ENCODE measurements at places on chromosomes 12 and 14. TPM values are rescaled to one million over a fixed set of nuclear protein-coding genes. Genes with fewer than 3 reads are reported as not detected.

The TSPAN11 gene
- total RNA-seq, result 0.88 TPM

GRCh38 chr14:73879027-73879426 is 7.6 kb upstream of the ZNF410 start:
- no peak for DNase-seq

DNA sequence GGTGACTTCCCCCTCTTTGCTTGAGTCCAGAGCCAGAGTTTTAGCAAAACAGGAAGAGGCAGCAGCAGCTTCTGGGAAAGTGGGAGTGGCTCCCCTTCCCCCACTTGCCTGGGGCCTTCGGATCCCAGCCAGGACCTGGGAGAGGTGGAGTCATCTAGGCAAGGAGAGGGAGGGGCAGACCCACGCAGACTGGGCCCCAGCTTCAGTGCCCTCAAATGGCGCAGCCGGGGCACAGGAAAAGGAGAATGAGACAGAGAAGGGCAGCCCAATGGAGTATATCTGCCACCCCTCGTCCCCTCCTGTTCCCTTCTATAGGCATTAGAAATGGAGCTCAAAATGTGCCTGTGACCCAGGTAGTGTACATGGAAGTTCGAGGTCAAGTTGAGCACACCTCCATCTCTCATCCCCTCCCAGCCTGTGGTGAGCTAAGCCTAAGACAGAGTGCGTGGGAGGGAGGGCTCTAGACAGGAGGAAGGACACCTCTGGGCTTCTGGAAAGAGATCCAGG is 9.3 kb upstream of the HDAC7 start:
- DNase-seq, result peak; percentile 91

The KCNH3 gene
- total RNA-seq, result under 0.01 TPM

DNA sequence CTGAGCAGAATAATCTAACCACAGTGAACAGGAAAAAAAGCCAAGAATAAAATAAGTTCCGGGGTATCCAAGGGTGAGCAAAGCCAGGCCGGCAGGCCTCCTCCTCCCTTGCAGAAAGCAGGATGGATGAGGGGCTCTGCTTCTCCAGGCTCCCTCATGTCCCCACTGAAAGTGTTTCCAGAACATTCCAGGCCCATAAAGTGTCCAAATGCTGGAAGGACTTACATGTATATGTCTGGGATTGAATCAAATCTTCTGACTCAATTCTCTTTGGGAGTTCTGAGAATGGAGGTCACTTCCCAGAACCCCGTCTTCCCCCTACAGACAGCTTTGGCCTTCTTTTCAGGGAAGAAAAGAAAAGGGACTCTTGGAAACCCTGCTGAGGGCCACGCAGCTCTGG is 25.0 kb upstream of the BDKRB1 start:
- no peak for DNase-seq
